Activated effector memory CD4-positive, alpha-beta T cell treated with Interleukin-2 at 50 U/mL for 16 hours (primary cell): ENCODE measurements at places on chromosomes 11 and 22.

DNA sequence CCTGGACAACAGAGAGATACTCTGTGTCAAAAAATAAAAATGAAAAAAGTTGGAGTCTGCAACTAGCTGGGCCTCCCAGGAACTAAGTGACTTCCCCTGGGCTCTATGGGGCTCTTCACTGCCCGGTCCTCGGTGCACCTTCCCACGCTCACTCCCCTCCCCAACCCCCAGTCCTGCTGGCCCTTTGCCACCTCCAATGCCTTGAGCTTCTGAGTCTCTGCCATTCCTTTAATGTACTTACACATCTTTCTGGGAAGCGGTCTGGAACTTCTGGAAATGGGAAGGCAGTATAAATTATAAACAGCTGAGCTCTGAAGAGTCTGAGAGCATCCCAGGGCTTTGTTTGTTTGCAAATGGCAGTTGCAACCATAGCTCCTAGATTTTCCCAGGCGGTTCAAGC is 5.9 kb upstream of the BATF2 start:
- DNase-seq: no peak

- DNase-seq: no peak
Observed at GRCh38 chr11:64086258-64087123, 50.8 kb downstream of the FLRT1 start.

- no peak for DNase-seq
Observed at GRCh38 chr22:43777286-43777685, 34.8 kb downstream of the EFCAB6 start.

DNA sequence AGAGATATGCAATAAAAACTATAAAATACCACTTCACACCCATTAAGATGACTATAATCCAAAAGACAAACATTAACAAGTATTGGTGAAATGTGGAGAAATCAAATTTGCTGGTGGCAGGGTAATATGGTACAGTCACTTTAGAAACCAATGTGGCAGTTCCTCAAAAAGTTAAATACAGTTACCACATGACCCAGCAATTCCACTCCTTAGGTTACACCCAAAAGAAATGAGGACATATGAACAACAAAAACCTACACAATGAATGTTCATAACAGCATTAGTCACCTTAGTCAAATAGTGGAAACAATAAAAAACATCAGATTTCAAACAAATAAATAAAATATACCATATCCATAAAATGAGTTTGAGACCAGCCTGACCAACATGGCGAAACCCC is 52.6 kb downstream of the RDX start:
- DNase-seq: no peak

- no peak for DNase-seq
Observed at GRCh38 chr22:26172389-26172990, 3.2 kb downstream of the SEZ6L start.

GRCh38 chr11:2678396-2678795 is 21.4 kb downstream of the KCNQ1OT1 start:
- no peak for DNase-seq

- no peak for DNase-seq
Observed at GRCh38 chr11:132052342-132052741, 681.9 kb downstream of the NTM start.

- DNase-seq: no peak
Observed at GRCh38 chr11:13000721-13001120, 8.4 kb upstream of the RASSF10 start.

GRCh38 chr11:85602526-85603213 is 24.5 kb downstream of the DLG2 start:
- DNase-seq: no peak

- no peak for DNase-seq
Observed at GRCh38 chr11:71136095-71136845, 116.1 kb downstream of the SHANK2 start.

DNA sequence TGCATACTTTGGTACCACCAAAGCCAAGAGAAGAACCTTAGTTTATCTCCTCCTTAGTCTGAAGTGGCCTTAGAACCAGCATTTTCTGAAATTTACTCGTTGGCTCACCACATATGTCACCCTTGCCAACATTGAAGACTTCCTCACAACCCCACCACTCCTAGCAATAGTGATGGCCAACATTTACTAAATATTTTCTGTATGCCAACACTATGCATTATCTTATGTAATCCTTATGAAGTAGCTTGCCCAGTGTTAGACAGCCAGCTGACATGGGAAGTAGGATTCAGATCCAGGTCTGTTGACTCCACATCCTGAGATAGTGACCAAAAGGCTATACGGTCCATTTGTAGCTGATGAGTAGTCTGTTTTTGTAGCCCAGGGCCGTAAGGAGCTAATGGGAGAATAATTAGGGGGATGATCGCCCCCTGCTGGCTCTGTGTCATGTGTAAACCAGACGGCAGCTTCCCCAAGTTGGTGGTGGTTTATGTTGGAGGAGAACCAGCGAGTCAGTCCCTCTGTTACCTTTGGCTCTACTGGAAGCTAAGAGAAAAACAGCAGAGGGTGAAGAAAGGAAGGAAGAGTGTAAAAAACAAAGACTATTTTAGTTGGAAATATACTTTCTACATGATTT is 120.5 kb upstream of the RASSF10 start:
- DNase-seq: peak; percentile 38

- no peak for DNase-seq
Observed at GRCh38 chr11:94910270-94910669, 63.1 kb downstream of the CWC15 start.

GRCh38 chr11:64777449-64778222 is 706 bp downstream of the SF1 start:
- peak; percentile 73 for DNase-seq

DNA sequence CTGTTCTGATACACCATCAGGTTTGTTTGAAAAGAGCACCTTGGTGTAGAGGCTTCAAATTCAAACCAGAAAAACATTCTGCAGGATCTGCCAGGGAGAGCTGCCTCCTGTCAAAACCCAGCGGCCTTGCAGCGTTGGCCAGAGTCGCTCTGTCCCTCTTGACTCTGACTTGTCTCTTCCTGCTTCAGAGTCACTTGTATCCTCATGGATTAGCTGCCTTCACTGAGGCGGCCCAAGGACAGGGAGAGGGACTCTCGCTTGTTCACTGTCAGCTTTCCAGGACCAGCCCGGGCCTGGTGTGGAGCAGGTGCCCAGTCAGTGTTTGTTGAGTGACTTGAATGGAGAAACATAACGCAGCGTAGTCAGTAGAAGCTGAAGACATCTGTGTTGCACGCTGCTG is 18.0 kb downstream of the TBC1D22A start:
- DNase-seq: no peak

DNA sequence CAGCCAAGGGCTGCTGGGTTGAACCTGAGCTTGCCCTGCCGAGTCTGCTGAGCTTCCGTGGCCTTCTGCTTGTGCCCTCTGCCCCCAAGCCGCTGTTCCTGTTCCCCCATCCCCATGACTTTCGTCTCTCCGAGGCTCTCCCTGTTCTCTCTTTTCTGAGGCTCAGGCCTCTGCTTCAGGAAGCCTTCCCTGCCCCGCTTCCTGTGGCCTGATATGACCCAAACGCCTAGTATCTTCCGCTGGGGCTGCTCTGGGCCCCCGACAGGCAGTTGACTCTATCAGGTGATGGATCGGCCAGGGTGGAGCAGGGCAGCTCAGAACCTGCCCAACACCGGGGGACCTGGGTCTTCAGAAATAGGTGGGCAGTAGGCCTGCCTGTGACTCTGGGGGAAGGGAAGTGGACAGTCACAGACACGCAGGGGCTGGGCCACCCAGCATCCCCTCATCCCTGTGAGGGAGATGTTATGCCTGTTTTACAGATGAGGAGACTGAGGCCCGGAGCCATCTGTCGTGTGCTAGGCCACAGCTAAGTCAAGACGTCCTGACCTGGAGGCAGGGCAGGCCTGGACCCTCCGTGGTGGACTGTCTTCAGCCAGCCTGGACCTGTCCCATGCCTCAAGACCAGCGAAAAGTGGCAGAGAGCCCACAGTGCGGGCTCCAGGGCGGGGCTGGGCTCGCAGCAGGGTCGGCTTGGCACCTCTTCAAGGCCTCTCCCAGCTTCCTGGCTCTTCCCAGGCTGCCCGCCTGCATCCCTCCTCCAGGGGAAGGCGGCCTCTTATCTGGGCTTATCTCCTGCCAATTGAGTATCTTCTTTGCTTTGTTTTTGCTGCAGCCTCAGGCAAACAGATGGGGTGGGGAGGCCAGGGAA is 16.2 kb downstream of the BAD start:
- no peak for DNase-seq

- DNase-seq: peak; percentile 61
Observed at GRCh38 chr22:18024276-18024939, at the start of gene MICAL3. Gene MICAL3, minus strand, starts transcription at chr22:18024561. Its CDS starts 117,749 bp downstream, at chr22:17906812.

DNA sequence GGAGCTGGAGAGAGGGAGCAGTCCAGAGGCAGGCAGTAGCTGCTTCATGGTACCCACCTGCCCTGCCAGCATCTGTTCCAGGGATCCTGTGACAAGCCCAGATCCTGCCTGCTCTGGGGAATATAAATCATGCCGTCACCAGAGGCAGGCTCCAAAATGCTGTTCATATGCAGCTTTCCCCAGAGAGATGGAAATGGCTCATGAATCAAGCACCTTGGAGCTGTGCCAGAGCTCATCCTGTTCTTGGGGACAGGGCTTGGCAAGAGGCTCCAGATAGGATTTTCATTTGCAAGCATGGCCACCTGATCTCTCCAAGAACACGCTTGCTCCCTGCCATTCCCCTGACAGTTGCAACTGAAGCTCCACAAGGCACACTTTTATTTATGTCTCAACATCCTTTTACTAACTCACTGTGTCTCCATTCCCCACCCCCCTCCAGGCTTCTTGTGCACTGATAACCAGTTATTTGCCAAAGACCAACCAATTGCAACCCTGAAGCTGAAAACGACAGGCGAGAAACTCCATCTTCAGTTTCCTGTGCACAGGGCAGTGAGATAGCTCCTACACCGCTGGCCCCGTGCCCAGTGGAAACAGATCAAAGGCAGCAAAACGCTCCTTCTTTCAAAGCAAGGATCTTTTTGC is 115.8 kb upstream of the PITPNB start:
- DNase-seq: no peak

- DNase-seq: no peak
Observed at GRCh38 chr11:95299078-95299679, 68.2 kb upstream of the SESN3 start.

- no peak for DNase-seq
Observed at GRCh38 chr11:46951864-46952263, 15.3 kb downstream of the CSTPP1 start.

DNA sequence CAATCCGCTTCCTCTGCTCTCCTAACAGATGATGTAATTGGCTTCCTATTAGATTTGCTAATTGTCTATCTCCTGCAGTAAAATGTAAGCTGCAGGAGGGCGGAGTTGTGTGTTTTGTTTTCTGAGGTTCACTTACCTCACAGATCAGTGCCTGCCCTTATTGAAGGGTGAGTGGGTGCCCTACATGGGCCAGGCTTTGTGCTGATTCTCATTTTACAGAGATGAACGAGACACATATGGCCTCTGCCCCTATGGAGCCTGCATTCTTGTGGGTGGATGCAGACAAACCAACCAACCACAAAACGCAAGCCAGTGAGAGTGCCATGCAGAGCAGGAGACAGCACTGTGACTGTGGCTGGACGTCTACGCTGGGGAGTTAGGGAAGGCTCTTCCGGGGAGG is 9.9 kb downstream of the TESMIN start:
- DNase-seq: no peak
